Bronchial epithelial cell (primary cell): ENCODE measurements at places on chromosomes 13 and 19.
A peak's percentile ranks its signal among the peaks of the same experiment; 100 is the strongest.

DNA sequence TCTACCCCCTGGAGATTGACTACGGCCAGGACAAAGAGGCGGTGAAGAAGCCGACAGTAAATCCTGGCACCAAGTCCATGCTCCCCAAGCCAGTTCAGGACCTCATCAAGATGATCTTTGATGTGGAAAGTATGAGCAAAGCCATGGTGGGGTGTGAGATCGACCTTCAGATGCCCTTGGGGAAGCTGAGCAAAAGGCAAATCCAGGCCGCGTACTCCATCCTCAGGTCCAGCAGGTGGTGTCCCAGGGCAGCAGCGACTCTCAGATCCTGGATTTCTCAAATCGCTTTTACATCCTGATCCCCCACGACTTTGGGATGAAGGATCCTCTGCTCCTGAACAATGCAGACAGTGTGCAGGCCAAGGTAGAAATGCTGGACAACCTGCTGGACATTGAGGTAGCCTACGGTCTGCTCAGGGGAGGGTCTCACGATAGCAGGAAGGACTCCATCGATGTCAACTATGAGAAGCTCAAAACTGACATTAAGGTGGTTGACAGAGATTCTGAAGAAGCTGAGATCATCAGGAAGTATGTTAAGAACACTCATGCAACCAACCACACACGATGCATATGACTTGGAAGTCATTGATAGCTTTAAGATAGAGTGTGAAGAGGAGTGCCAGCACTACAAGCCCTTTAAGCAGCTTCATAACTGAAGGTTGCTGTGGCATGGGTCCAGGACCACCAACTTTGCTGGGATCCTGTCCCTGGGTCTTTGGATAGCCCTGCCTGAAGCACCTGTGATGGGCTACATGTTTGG is 24.0 kb upstream of the ANKRD10 start:
- DNase-seq = no peak

DNA sequence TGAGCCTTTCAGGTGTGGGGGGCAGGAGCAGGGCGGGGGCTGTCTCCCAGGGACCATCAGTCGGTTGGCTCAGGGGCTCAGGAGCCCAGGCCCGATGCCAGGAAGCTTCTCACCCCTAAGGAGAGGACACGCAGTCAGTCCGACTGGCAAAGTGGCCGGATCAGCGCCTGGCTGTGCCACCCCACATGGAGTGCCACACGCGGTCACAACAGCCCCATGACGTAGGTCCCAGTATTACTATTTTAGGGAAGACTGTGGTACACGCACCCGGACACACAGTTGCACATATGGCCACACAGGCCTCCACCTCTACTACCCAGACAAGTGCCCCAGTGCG is 29.3 kb upstream of the GRTP1 start:
- no peak for DNase-seq

- DNase-seq = no peak
Observed at GRCh38 chr13:112366907-112367646, 9.1 kb upstream of the SPACA7 start.

GRCh38 chr19:23481043-23481442 is 85.8 kb upstream of the ZNF91 start:
- peak; percentile 29 for DNase-seq

DNA sequence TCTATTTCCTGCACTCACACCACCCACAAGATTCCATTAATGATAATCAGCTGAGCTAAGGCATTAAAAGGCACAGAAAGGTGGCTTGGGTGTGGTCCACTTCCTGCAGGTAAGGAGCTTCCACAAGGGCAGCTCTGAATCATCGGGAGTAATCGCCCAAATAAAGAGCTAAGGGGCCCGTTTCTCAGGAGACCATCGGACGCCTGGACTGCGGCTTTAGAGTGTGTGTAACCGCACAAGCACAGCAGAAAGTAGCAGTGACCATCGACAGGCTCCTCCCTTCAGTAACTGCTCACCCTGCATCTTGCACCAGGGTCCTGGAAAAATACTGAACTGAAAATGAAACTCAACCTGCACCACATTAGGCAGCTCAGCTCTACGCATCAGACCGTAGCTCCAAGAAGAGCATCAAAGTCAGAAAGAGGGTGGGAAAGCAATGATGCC is 6.0 kb downstream of the STK24 start:
- DNase-seq = peak; percentile 86

DNA sequence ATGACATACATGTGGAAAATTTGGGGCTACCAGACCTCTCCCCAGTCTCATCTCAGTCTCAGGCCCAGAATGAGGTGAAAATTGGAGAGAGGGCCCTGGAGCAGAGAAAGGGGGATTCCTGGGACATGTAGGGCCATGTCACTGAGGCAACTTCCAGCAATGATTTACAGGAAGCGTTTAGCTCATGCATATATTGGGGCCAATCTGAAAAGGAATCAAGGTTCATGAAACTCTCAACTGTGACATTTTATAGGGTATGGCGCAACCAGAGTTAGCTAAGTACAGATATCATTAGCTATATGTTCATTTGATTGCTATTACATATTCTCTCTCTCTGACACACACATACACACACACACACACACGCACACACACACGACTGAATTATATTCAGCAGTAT is 86.3 kb downstream of the RNASEH2B start:
- DNase-seq = no peak

- DNase-seq = no peak
Observed at GRCh38 chr19:579111-579841, 6.9 kb downstream of the BSG start.

DNA sequence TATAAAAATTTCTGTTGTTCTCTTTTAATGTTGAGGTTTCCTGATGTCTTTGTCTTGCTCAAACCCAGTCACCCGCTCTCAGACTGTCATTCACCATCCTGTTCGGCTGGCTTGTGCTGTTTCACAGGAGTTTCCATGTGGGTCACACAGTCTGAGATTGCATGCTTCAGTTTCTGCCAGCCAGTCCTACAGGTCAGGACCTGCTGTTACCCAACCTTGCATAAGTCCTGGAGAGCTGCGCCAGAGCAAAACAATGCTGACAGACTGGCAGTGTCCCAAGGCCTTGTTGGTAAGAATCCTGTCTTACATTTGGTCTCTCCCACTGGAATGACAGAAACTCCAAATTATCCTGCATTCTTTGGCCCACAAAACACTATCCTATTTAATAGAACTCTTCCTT is 340.0 kb upstream of the SLITRK5 start:
- DNase-seq = peak; percentile 97

GRCh38 chr19:19475849-19476828 is 39.2 kb downstream of the TSSK6 start:
- no peak for DNase-seq

DNA sequence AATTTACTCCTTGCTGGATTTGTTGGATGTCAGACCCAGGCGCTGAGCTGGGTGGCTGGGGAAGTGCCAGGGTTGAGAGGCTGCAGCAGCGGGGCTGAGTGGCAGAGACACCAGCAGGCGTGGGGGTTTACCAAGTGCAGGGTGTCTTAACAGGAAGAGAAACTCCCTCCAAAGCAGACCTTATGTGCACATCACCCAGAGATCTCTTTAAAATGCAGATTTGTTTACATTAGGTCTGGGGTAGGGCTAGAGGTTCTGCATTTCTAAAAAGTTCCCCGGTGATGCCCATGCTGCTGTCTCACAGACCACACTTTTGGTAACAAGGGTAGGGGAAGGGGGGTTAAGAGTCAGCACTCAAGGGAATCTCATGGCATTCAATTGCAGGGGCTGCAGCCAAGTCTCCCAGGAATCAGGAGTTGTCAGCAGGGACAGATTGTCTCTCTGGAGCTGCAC is 80.7 kb upstream of the OLFM4 start:
- DNase-seq = no peak

DNA sequence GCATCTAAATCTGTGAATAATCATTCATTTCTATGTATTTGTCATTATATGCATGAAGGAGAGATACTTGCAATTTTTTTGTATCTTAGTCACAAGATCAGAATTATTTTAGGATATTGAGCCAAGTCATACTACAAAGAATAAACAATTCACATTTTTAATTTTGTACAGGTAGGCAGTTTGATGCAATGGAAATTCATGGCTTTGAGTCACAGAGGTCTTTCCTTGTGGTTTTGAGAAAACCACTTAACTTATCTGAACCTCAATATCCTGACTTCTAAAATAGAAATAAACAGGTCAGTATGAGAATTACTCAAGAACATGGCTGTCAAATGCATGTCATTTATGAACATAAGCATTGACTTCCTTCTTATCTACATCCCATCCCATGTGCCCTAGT is 221.4 kb upstream of the SLC10A2 start:
- peak; percentile 76 for DNase-seq

DNA sequence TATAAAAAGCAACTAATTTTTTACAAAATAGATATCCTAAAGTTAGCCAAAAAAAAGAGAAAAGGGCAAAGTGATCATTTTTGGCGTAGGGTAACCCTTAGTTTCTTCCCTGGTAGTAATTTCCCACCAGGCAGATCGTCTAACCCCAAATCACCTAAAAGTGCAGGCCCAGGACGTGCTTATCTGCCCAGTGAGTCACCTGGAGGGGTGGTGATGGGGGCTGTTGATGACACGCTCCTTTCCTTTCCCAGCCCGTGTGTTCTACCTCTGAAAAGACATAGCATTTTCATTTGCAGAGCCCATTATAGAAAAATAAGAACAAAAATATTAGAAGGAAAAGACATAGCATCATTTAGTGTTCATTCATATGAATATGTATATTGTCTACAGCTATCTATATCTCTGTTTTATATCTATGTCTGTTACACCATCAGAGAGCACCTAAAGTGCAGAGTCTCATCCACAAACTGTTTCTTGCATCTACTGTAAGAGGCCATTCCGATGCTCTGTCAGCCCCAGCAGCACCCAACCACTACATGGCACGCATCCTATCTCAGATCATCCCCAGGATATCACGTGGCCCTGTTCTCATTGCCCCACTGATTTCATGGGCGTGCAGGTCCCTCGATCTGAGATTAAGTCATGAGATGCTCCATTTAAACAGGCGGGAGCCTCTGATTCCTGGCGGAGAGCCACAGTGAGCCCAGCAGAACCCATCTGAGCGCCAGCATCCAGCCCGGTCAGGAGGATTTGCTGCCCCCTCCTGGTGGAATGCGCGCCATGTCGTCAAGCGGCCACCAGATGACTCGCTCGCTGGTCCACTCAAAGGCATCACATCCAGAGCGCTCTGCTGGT is 8.5 kb upstream of the LILRB3 start:
- DNase-seq = peak; percentile 44

GRCh38 chr13:108963276-108963810 is 333.9 kb downstream of the MYO16 start:
- DNase-seq = no peak
